Activated CD8-positive, alpha-beta memory T cell treated with anti-CD3 and anti-CD28 coated beads, Interleukin-2, amount 10 ng/mL, durations not matched to agents 7 days and 5 days (primary cell): ENCODE measurements at places on chromosomes 5 and 9. TPM values are rescaled to one million over a fixed set of nuclear protein-coding genes. Genes with fewer than 3 reads are reported as not detected.

Gene SLC34A1
- 0.19 TPM for total RNA-seq

Gene DRD1
- not detected for total RNA-seq

Gene GRAMD2B
- 7.2 TPM for total RNA-seq

Gene FGF10
- total RNA-seq, result not detected

Gene KCNN2
- not detected for total RNA-seq

Gene SPIN1
- total RNA-seq, result 92.8 TPM

Gene CCNI2
- 16.7 TPM for total RNA-seq

Gene GADD45G
- total RNA-seq, result 12.9 TPM

Gene GCNT4
- 0.41 TPM for total RNA-seq

Gene NELFB
- total RNA-seq, result 75.3 TPM

Gene S100Z
- total RNA-seq, result 0.42 TPM

Gene JAK2
- 27.0 TPM for total RNA-seq

DNA sequence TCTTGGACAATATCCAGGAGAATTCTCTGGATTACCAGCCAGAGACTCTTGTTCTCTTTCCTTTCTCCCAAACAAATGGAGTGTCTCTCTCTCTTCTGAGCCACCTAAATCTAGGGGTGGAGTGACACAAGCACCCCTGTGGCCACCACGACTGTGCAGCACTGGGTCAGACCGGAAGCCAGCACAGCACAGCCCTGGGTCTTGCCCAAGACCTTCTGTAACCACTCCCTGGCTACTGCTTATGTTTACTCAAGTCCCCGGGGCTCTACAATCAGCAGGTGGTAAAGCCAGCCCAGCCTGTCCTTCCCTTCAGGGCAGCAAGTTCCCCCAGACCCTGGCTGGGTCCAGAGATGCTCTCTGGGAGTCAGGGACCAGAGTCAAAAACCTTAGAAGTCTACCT, 110.0 kb upstream of the TUT7 start:
- H3K27me3 ChIP-seq, result peaks cover 12% of the 10 kb centered on the region
- H3K36me3 ChIP-seq, result no peaks in the 10 kb centered on the region
- H3K4me1 ChIP-seq, result peaks cover 1% of the 10 kb centered on the region
- no peak overlapping the region for H3K27ac ChIP-seq

GRCh38 chr5:124605541-124605940, 140.9 kb downstream of the ZNF608 start:
- H3K27me3 ChIP-seq, result no peaks in the 10 kb centered on the region
- no peaks in the 10 kb centered on the region for H3K36me3 ChIP-seq
- H3K4me1 ChIP-seq, result no peaks in the 10 kb centered on the region
- no peak for DNase-seq
- no peak overlapping the region for H3K27ac ChIP-seq

DNA sequence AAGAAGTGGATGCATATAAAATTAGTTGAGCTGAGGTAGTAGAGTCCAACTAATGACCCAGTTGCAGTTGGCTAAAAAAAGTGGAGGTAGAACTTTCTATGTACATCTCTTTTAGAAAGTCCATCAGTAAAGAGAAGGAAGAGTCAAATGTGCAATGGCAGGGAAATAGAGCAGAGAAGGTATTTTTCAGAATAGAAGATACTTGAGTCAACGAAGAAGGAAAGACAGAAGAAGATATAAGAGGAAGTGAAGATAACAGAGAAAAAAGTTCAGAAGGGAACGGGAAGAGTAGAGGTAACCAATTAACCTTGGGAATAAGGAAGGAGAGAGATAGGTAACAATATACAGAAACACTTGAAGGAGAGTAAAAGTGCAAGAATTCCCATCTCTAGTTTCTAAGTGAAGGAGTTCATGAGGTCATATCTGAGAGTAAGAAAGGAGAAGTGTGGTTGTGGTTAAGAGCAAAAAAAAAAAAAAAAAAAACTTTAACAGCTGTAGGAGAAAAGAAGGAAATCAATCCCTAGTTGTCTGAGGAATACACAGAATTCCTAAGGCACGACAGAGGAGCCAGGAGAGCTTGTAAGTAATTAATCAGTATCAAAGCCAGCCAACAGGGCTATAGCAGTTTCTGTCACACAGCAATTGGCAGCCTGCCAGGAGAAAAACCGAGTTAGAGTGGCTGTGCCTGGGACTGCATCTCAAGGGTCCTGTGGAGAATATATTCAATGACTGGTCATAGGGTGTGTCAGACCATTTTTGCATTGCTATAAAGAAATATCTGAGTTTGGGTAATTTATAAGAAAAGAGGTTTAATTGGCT, 61.0 kb downstream of the ARL15 start:
- H3K4me3 ChIP-seq, result no peak overlapping the region
- DNase-seq, result no peak
- no peaks in the 10 kb centered on the region for H3K4me1 ChIP-seq
- H3K27ac ChIP-seq, result no peak overlapping the region
- no peaks in the 10 kb centered on the region for H3K36me3 ChIP-seq

DNA sequence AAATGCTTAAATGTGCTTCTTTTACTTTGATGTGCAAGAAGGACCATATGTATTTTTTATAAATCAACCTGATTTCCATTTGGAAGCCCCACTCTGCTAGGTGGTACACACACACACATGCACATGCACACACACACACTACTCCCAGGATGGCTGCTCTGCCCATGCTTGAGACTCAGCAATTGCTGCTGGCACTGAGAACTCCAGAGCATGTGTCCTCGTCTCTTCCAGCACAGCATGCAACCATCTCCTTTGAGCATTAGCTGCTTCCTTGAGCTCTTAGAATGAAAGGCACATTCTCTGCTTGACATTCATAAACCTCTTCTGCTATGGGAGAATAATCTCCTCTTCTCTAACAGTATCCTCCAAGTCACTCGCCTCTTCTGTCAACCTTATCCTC, 115.9 kb downstream of the FEM1C start:
- no peaks in the 10 kb centered on the region for H3K36me3 ChIP-seq
- no peak overlapping the region for H3K4me3 ChIP-seq
- H3K4me1 ChIP-seq, result no peaks in the 10 kb centered on the region
- DNase-seq, result no peak

DNA sequence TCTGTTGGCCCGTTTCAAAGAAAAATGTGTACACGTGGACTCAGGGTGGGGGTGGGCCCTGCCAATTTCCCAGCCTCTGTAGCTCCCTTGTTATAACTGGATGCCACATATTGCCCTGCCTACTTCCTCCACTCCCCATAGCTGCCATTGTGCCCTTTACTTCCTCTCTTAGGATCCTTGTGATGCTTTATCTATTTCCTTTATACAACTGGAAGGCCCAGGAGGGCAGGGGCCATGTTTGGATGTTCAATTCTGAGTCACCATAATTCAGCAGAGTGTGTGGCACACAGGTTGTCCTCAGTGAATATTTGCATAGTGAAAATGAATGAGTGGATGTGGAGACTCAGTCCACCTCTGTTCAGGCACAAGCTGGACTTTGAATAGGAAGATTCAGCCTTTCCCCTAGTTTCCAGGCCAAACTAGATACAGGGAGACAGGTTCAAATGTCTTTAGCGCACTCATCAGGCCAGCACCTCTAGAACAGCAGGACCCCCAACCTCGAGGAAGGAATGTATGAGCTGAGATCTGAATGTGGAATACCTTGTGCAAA, 10.6 kb upstream of the FEM1C start:
- H3K36me3 ChIP-seq, result no peaks in the 10 kb centered on the region
- peaks cover 2% of the 10 kb centered on the region for H3K4me1 ChIP-seq
- no peak overlapping the region for H3K4me3 ChIP-seq
- H3K27me3 ChIP-seq, result peaks cover 6% of the 10 kb centered on the region
- DNase-seq, result no peak
- no peak overlapping the region for H3K27ac ChIP-seq

DNA sequence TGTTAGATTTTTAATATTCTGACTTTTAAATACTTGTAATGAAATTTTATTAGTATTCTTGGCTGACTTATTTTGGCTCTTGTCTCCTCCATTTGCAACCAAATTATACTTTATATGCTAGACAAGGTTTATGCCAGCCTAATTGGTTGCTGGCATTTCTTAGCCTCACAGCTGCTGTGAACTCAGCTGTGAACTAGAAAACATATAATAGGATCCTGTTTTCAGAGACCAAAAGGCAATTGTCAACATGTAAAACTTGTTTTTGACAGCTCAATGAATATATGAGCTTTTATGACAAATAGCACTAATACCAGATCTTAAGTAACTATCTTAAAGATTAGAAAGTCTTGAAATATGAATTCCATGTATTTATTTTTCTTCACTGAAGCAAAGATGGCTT, 25.9 kb downstream of the KIF2A start:
- DNase-seq, result no peak
- no peak overlapping the region for H3K4me3 ChIP-seq
- no peak overlapping the region for H3K27ac ChIP-seq

DNA sequence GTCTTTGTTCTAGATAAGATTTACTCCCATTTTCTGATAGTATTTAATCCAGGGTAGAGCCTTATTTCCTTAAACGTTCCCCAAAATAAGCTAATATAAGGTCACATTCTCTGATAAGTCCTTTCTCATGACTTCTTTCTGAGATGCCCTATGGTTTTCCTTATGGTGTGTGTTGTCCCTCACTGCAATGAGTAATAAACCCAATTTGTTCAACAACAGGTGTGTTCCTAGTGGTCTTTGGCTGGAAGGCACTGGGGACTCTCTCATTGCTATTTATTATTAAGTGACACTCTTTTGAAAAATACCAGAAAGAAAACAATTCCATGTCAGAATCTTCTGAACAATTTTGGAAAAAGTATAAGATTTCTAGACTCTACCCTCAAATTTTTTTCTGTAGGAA, 256.5 kb upstream of the PPP1R2B start:
- H3K36me3 ChIP-seq, result no peaks in the 10 kb centered on the region
- H3K27me3 ChIP-seq, result peaks cover 10% of the 10 kb centered on the region
- no peak overlapping the region for H3K4me3 ChIP-seq

- no peaks in the 10 kb centered on the region for H3K36me3 ChIP-seq
- DNase-seq, result no peak
- peaks cover 5% of the 10 kb centered on the region for H3K27me3 ChIP-seq
- no peaks in the 10 kb centered on the region for H3K4me1 ChIP-seq
Observed at GRCh38 chr5:149404746-149405549, 25.9 kb upstream of the IL17B start.

GRCh38 chr5:52481201-52481600, 306.5 kb upstream of the ITGA1 start:
- peaks cover 16% of the 10 kb centered on the region for H3K27me3 ChIP-seq
- no peaks in the 10 kb centered on the region for H3K36me3 ChIP-seq
- no peak overlapping the region for H3K4me3 ChIP-seq
- no peak overlapping the region for H3K27ac ChIP-seq
- H3K4me1 ChIP-seq, result no peaks in the 10 kb centered on the region

DNA sequence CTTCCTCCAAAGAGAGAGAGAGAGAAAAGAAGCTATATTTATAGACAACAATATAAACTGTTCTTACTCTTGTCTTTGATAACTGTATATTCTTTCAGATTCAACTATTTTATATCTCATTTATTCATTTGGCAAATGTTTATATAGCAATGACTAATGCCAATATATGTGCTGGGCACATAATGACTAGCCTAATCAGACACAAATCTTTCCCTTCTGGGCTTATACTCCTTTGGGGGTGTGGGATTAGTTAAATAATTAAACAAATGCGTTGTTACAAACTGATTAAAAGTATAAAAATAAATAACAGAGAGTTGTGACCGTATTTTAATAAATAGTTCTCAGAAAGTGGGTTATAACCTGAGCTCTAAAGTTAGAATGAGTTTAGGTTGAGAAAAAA, 4.0 kb downstream of the SPINK14 start:
- no peaks in the 10 kb centered on the region for H3K36me3 ChIP-seq
- peaks cover 32% of the 10 kb centered on the region for H3K27me3 ChIP-seq
- H3K4me1 ChIP-seq, result no peaks in the 10 kb centered on the region
- no peak for DNase-seq
